Placental epithelial cell (primary cell): ENCODE measurements at places on chromosomes 5 and 9. TPM values are rescaled to one million over a fixed set of nuclear protein-coding genes. Genes with fewer than 3 reads are reported as not detected.

Gene FOXI1
- not detected in 2 replicates for total RNA-seq

Gene IGIP
- total RNA-seq: 4.8 and 7.5 TPM in 2 replicates

Gene RELL2
- 7.5 and 9.7 TPM in 2 replicates for total RNA-seq

Gene SPARC
- 2,067 and 3,526 TPM in 2 replicates for total RNA-seq

Gene PDLIM7
- 96.6 and 243 TPM in 2 replicates for total RNA-seq

Gene GFI1B
- total RNA-seq: under 0.01 TPM in 1 of 2 replicates, not detected in the other

Gene PCDHB9
- 0.54 TPM in 1 of 2 replicates, not detected in the other for total RNA-seq

Gene LOX
- 7.9 and 37.3 TPM in 2 replicates for total RNA-seq

Gene SPATA31D4
- total RNA-seq: not detected in 2 replicates

Gene WDR31
- total RNA-seq: 1.7 and 2.0 TPM in 2 replicates
